ENCODE measurements at places on chromosomes 5 and 9.

DNA sequence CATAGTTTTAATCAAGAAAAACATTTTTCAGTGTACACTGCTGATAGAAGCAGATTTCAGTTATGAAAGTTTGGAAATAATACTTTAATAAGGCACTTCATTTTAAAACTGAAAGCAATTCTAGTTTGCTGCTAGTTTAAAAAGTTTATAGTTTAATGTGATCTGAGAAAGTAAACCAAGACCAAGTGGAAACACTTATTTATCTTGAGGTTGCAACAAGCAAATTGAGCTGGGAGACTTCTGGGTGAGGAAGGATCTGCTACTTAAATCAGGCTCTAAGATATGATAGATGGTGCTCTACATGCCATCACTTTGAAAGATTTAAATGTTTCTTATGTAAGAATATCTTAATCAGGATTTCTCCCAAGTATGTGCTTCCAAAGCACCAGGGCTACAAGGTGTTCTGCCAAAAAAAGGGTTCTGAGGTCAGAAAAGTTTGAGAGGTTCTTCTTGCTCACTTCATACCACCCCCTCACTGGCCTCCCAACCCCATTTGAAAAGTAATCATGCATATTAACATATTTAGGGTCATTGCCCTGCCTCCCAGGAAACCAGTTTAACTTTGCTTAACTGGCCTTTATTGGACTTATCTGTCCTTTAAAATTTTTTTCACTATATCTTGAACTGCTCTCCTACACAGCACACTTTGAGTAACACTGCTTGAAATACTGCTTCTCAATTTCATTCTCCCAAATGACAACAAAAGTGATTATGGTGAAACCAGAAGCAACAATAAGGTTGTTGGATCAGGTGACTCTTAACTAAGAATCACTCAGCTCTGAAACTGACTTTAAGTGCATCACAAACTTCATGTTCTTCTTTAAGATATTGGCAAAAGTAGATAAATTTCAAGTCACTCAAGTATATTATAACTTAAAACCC lies 15.5 kb downstream of the SLC44A1 start:
- peaks cover 8% of the 10 kb centered on the region for H3K4me1 ChIP-seq
- DNase-seq = no peak
- H3K4me3 ChIP-seq = no peak overlapping the region
- H3K27ac ChIP-seq = no peak overlapping the region

- no peak overlapping the region for H3K4me3 ChIP-seq
- no peaks in the 10 kb centered on the region for H3K27me3 ChIP-seq
- no peaks in the 10 kb centered on the region for H3K36me3 ChIP-seq
- no peaks in the 10 kb centered on the region for H3K4me1 ChIP-seq
Measured at GRCh38 chr9:116497095-116497890, 189.8 kb upstream of the TRIM32 start.

- H3K4me1 ChIP-seq = peaks cover 4% of the 10 kb centered on the region
- no peaks in the 10 kb centered on the region for H3K36me3 ChIP-seq
- DNase-seq = no peak
- no peak overlapping the region for H3K4me3 ChIP-seq
Measured at GRCh38 chr9:69382135-69382534, 57.1 kb downstream of the ENTREP1 start.

GRCh38 chr9:36762958-36763357 lies 190.3 kb downstream of the MELK start:
- H3K4me1 ChIP-seq = no peaks in the 10 kb centered on the region
- DNase-seq = no peak
- no peak overlapping the region for H3K27ac ChIP-seq
- no peaks in the 10 kb centered on the region for H3K27me3 ChIP-seq
- no peak overlapping the region for H3K4me3 ChIP-seq

DNA sequence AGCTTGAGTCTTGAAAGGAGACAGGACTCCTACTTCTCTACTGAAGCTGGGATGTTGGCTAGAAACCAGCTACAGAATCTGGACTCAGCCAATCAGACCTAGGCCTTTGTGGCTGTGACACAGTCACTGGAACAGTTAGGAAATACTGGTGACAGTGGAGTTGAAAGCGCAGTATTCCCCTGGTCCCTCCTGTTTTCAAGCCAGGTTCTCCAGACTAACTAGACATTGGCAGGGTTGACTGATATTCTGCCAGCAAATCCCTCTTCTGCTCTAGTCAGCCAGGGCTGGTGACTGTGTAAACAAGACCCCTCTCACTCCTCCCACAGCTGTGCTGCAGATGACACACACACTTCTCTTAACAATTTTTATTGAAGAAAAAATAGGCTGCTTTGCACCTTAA lies 8.7 kb downstream of the SHROOM1 start:
- H3K36me3 ChIP-seq = no peaks in the 10 kb centered on the region
- H3K27ac ChIP-seq = no peak overlapping the region
- no peaks in the 10 kb centered on the region for H3K27me3 ChIP-seq

DNA sequence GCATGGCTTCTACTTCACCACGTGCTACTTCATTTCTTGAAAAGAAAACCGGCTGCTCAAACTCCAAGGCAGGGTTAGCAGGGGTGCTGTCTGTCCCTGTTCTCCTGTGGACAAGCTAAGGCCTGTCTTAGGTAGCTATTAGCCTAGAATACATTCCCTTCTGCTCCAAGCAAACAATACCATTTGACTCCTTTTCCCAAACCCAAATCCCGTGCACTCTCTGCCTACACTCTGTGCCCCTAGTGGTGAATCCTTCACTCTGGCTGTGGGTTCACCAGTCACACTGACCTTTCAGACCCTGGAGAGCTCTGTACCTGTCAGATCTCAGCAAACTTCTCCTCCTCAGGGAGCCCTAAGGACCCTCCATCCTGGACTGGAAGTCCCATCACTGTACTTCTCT lies 211.6 kb downstream of the SLIT3 start:
- DNase-seq = no peak
- H3K4me1 ChIP-seq = no peaks in the 10 kb centered on the region
- no peak overlapping the region for H3K27ac ChIP-seq
- H3K27me3 ChIP-seq = no peaks in the 10 kb centered on the region
- H3K36me3 ChIP-seq = no peaks in the 10 kb centered on the region

DNA sequence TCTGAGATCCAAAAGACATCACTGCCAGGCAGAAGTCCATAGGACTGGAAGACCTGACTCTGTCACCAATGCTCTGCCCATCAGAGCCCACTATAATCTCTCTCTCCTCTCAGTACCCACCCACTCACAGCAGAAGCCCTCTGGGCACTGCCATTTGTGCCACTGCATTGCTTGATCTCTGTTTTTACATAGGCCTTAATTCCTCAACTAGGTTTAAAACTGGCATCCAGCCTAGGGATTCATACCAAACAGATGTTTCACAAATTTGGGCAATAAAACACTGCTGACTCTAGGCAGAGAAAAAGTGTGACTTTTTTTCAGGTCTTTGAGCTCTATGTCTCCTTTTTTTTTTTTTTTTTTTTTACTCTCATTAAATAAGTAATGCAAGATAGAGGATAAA lies 91.1 kb upstream of the RANBP3L start:
- H3K4me1 ChIP-seq = peaks cover 12% of the 10 kb centered on the region
- H3K27ac ChIP-seq = peak overlapping the region; percentile 43
- H3K27me3 ChIP-seq = no peaks in the 10 kb centered on the region
- no peaks in the 10 kb centered on the region for H3K36me3 ChIP-seq

GRCh38 chr5:111781200-111781599 lies 24.2 kb upstream of the NREP start:
- no peak for DNase-seq
- H3K4me3 ChIP-seq = no peak overlapping the region
- no peak overlapping the region for H3K27ac ChIP-seq
- no peaks in the 10 kb centered on the region for H3K27me3 ChIP-seq
- no peaks in the 10 kb centered on the region for H3K4me1 ChIP-seq

GRCh38 chr5:78533356-78533755 lies 115.2 kb downstream of the LHFPL2 start:
- no peaks in the 10 kb centered on the region for H3K27me3 ChIP-seq
- H3K4me3 ChIP-seq = no peak overlapping the region
- peak overlapping the region; percentile 94 for H3K27ac ChIP-seq
- H3K36me3 ChIP-seq = no peaks in the 10 kb centered on the region

- H3K36me3 ChIP-seq = no peaks in the 10 kb centered on the region
- no peaks in the 10 kb centered on the region for H3K27me3 ChIP-seq
- H3K27ac ChIP-seq = no peak overlapping the region
- DNase-seq = no peak
Measured at GRCh38 chr9:2354216-2354615, 267.4 kb upstream of the VLDLR start.

- H3K27me3 ChIP-seq = no peaks in the 10 kb centered on the region
- no peak overlapping the region for H3K4me3 ChIP-seq
- H3K36me3 ChIP-seq = no peaks in the 10 kb centered on the region
- H3K27ac ChIP-seq = no peak overlapping the region
Measured at GRCh38 chr5:394671-395155, 48.3 kb upstream of the EXOC3 start.

Data from ascending aorta (tissue), 2 donors.